Fibroblast of upper back skin (primary cell): ENCODE measurements at places on chromosomes 1 and 21.
A peak's percentile ranks its signal among the peaks of the same experiment; 100 is the strongest.

DNA sequence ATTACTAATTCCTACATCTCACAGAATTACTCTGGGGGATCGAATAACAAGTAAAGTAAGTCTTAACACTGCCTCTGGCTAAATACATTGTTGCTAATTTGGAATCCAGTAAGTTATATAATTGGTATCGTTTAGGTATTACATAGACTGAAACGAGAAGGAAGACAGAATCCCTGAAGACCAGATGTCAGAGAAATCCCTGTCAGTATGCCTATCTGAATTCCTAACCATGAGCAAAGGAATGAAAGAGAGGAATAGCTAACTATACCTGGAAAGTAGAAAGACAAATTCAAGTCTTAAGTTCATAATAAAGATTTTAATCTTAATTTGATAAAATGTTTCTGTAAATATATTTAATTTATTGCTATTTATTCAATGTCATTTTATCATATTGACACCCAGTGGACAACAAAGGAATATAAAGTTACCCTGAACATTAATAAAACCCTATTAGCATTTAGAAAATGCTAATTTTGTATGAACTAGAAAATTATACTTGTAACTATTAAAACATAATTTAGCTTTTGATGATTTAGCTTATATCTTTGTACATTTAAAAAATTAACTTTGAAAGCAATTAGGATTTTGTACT, 11.4 kb downstream of the DEPDC1 start:
- DNase-seq, result no peak

DNA sequence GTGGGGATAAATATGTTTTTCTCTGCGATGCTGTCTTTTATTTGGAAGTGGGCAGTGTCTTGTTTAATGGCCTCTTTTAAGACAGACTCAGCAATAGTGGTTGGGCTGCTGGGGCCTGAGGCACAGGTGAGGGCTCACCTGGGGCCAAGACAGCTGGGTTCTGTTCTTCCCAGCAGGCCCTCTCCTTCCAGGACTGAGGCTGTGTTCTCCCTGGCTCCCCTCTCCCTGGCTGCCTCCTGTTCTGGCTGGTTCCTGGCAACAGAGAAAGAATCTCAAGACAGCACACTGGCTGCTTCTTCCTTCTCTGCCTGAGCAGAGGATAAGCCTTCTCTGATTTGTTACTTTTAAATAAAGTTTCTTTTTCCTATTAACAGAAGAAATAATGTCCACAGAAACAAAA, 7.4 kb upstream of the GRHL3 start:
- DNase-seq, result no peak

DNA sequence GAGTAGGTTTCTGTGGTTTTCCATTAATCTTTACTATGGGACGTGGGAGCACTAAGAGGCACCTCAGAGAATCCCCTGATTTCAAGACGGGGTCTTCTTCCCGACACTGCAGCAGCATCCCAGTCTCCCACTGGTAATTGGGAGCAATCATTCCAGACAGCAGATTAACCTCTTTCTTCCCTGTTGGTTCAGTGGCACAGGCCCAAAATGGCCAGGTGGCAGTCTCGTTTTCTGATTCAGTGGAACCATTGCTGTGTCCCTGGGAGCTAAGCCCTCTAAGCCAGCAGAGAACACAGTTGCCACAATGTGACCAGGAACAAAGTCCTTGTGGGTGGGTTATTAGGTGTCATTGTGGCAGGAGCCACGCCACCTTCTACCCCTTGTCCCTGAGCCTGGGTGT, 342.1 kb downstream of the MATN1 start:
- DNase-seq, result no peak

DNA sequence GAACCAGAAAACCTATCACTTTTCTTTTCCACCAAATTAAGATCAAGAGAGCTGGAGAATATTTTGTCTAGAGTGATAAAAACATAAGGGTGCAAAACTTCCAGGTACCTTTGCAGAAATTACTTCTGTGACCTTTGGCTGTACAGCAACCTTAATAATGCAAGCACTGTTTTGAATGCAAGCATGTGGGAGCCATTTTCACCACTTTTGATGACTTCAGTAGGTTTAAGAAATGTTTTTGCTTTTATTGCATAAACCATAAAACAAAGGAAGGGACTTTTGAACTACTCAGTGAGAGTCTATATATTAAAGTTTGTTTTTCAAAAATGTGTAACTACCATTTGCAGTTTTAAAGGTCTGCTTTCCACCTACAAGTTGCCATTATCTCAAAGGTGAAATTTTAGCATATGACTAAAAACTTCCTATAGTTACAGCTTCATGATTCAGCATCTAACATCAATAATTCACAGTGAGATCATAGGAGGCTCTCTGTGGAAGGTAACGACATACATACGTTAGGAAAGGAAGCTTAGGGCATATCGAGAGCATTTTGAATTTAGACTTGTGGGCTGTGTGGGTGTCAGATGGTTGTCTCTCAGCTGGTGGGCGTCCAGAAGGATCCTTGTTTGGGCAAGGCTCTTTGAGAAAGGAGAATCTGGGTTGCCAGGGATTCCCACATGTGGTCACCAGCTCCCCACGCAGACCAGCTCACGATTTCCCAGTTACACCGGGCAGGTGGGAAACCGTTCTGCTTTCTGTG, 1.1 kb upstream of the GADD45A start:
- DNase-seq, result peak; percentile 43

DNA sequence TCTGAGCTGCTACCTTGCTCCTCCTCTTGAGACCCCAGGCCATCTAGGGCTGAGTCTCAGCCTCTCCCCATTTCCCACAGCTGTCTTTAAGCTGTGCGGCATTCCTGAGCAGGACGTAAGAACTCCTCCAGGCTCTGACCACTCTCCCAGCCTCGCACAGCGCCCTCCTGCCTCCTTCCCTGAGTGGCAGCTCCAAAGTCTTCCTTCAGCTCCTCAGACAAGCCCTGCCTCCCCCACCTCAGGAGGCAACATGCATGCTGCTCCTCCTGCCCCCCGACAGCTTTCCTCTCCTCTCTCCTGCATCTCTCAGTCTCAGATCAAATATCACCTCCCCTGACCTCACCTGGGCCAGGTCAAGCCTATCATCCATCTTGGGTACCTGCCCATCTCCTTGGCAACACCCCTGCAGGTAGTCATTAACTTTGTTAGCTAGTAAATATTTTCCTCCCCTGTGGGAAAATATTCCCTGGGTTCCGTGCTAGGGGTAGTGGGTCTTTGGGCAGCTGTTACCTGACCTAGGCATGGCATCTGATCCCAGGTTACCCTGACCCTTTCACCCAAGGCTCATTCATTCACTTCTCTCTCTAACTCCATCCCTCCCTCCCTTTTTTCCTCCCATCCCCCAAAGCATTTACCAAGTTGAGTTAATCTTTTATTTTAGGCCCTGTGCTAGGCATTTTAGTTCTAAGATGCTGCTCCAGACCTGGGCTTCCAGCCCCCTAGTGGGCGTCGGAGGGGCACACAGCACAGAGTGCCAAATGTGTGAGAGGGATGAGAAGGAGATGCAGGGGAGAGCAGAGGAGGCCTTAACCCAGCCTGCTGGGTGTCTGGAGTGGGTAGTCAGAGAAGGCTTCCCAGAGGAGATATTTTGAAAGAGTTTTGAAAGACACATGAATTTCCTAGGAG, 419.9 kb downstream of the PTPRU start:
- DNase-seq, result no peak

- DNase-seq, result no peak
Observed at GRCh38 chr1:185495007-185495406, 178.0 kb upstream of the IVNS1ABP start.

GRCh38 chr1:214990619-214991018, 91.9 kb upstream of the KCNK2 start:
- DNase-seq, result peak; percentile 98

- DNase-seq, result no peak
Observed at GRCh38 chr1:90359994-90360393, 357.1 kb downstream of the BARHL2 start.

DNA sequence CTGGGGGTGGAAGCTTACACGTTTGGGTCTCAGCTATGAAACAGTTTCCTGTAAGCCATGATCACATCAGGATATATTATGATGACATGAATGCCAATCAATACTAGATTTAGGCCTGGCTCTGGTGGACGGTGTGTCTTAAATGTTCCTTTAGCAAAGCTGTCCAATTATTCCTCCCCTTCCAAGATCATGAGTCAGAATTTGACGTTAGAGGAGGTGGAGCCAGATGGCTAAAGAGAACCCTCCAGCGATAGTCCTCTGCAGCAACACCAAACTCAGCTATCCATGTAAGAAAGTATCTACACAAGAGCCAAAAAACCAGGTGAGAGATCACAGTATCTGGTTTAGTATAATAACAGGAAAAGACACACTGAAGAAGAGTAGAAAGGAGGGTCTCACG, 47.8 kb downstream of the PACC1 start:
- peak; percentile 28 for DNase-seq

- DNase-seq, result no peak
Observed at GRCh38 chr1:158393476-158393875, 5.8 kb downstream of the OR10T2 start.

DNA sequence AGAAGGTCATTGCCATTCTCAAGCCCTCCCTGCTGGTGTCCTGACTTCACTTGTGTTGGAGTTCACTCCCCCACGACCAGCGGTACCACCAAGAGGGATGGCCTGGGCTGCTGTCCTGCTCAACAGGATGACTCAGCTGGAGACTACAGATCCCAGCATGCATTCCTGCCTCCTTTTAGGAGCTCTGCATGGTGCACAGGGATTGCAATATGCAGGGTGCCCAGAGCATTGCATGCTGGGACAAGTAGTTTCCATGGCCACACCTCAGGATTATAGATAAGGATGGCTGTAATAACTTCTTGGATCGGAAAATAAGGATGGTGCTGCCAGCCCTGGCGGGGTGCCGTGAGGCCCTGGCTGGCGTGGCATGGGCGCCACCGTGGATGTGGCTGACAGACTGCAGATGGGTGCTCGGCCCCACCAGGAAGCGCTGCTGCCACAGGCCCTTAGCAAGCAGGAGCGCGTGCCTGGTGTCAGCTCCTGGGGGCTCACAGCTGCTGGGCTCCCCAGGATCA, 150.0 kb downstream of the CASZ1 start:
- peak; percentile 30 for DNase-seq

- no peak for DNase-seq
Observed at GRCh38 chr1:48738356-48738755, 38.3 kb downstream of the BEND5 start.

- DNase-seq, result no peak
Observed at GRCh38 chr1:28811766-28812668, at the start of gene OPRD1. TSS of gene OPRD1 (plus strand) at chr1:28812170. CDS start at chr1:28812384, 214 bp downstream.

- DNase-seq, result no peak
Observed at GRCh38 chr1:27130798-27131197, 24.1 kb downstream of the SLC9A1 start.

DNA sequence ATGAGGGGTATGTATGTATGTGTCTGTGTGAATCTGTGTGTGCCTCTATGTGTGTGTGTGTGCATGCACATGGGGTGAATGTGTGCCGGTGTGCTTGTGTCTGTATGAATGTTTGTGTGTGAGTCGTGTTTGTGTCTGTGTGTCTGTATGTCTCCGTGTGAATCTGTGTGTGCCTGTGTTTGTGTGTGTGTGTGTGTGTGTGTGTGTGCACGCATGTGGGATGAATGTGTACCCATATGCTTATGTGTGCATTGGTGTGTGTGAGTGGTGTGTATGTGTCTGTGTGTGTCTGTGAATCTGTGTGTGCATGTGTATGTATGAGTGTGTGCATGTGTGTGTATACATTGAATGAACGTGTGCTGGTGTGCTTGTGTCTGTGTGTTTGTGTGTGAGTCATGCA, 88.9 kb downstream of the MATN1 start:
- no peak for DNase-seq

DNA sequence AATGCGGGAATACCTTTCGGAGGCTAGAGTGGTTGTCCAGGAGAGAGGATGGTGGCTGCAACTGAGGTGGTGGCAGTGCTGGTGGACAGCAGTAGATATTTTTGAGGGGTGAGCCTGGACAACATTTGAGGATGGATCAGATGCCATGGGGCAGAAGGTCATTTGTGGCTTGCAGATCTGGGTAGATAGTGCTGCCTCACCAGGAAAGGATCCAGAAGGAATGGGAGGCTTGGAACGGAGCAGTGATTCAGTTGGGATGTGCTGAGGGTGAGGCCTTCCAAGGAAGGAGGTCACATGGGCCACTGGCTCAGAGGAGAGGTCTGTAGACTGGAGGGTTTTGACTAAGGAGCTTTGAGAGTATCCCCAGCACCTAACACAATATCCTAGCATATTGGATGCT, 110.8 kb upstream of the KAZN start:
- peak; percentile 34 for DNase-seq

- no peak for DNase-seq
Observed at GRCh38 chr1:15850471-15851001, 3.0 kb downstream of the SPEN start.

GRCh38 chr1:226603022-226603857, 54.7 kb downstream of the STUM start:
- DNase-seq, result peak; percentile 67

- no peak for DNase-seq
Observed at GRCh38 chr1:36481771-36482723, 666 bp downstream of the CSF3R start.

- peak; percentile 34 for DNase-seq
Observed at GRCh38 chr1:235079443-235080296, 49.0 kb downstream of the TOMM20 start.

- DNase-seq, result peak; percentile 83
Observed at GRCh38 chr1:59705466-59706302, 109.1 kb upstream of the HOOK1 start.

- no peak for DNase-seq
Observed at GRCh38 chr1:209249785-209250440, 333.6 kb upstream of the CAMK1G start.

GRCh38 chr1:19925342-19926070, 2.1 kb upstream of the PLA2G2E start:
- DNase-seq, result no peak
